ENCODE measurements at places on chromosomes 3 and 15.

DNA sequence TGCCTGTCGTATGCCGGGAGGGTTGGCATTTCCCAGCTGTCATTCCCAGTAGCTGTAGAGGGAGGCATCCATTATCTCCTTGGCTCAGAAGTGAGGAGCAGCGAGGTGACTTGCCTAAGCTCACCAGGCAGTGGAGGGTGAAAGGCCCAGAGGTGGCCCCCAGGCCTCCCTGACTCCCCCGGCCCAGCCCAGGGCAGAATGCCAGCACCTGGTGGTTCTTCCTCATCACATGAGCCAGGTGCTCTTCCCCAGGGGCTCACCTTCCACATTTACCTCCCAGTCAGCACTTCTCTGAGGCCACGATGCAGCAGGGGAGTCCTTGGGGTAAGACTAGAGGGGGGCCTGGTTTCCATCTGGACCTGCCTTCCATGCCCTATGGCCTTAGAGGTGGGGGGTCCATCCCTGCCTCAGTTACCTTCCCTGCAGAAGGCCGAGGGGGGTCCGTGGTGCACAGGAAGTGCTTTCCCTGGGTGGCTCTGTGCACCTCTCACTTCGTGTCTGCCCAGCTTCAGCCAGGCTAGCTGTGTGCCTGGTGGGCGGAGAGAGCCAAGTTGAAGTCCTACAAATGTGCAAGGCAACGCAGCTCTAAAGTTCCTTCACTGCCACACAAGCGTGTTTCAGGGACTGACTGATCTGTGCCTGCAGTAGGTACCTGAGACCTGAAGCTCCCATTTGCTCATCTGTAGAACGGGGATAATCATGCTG, 70.3 kb upstream of the PLXNA1 start:
- DNase-seq: no peak

- DNase-seq: no peak
These were observed 36.5 kb upstream of the KLHL6 start for GRCh38 chr3:183591881-183592521.

GRCh38 chr3:127168271-127168670, 24.7 kb upstream of the PRR23E start:
- no peak for DNase-seq

DNA sequence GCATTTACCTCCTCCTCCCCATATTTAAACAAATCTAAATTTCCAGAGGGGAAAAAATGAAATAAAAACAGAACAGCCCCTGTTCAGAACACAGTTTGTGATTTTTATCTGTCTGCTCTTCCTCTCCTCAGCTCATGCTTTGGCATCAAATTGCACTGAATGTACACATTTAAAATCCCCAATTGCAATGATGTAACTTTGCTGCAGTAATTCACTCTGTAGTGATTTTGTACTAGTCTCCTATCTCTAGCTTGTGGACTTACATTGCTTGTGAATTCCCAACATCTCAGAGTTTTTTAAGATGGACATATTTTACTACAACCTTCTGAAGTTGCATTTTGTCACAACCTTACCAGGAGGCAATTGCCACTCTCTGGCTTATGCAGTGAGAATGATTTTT, 81.6 kb upstream of the ROBO2 start:
- no peak for DNase-seq

DNA sequence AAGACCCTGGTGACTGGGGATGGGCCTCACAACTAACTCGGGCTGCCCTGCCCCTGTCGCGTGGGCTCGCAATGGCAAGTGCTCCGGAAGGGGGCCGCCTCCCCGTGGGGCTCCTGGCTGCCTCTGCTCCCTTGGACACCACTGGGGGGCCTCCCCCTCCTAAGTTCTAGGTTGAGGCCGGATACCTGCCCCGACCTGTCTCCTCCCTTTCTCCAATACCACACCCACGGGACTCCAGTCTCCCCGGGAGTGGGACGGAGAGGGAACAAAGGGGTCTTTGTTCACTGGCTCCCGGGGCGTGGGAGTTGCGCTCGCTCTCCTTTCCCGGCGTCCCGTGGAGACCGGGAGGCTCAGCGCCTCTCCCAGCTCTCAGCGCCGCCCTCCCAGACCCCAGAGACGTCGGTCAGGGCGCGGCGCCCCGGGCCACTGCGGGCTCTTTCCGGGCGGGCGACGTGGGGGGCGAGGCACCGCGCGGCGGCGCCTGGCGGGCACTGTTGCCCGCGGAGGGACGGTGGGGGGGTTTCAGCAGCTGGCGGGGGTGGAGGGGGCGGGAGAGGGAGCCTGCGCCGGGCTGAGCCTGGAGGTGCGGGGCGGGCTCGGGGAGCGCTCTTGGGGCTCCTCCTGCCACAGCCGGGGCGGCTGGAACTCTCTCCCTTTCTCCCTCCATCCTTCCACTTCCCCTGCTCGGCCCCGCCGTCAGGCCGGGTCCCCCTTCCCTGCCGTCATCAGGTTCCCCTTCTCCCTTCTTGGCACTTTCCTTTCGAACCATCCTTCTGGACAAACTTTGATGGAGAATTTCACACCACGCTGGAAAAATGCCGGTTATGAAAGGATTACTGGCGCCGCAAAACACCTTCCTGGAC, at the start of gene KCNH8:
Gene KCNH8, plus strand, starts transcription at position 606 of the 863 bp plus-strand sequence. Its CDS starts 210 bp downstream, at position 816.
- DNase-seq: no peak

DNA sequence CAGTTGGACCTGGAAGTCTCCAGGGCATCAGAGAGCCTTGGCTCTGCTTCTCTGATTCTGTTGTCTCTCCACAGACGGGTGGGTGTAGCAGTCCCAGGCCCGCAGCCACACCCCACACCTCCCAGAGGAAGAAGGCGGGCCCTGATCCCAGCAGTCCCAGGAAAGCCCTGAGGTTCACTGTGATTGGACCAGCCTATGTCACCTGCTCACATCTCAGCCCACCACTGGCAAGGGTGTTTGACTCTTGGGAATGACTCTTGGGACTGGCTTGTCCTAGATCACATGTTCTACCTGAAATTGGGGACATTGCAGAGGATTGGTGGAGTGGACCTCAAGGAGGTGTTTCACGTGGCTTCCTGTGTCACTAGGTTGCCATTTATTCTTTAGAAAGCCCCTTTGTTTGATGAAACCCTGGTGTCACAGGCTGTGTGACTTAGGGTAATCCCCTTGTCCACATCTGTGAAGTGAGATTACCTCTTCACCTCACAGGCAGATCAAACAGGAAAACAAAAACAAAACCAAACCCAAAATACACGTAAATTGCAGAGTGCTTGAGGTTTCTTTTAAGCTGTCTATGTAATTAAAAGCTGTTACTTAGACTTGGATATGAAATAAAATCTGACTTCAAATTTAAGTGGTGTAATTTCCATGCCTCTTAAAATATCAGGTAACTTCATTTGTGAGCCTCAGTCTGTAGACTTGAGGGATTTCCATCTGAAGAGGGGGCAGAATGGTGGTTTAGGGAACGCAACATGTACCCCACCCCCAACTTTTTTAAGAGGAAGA, 26.7 kb downstream of the FLNB start:
- DNase-seq: no peak

DNA sequence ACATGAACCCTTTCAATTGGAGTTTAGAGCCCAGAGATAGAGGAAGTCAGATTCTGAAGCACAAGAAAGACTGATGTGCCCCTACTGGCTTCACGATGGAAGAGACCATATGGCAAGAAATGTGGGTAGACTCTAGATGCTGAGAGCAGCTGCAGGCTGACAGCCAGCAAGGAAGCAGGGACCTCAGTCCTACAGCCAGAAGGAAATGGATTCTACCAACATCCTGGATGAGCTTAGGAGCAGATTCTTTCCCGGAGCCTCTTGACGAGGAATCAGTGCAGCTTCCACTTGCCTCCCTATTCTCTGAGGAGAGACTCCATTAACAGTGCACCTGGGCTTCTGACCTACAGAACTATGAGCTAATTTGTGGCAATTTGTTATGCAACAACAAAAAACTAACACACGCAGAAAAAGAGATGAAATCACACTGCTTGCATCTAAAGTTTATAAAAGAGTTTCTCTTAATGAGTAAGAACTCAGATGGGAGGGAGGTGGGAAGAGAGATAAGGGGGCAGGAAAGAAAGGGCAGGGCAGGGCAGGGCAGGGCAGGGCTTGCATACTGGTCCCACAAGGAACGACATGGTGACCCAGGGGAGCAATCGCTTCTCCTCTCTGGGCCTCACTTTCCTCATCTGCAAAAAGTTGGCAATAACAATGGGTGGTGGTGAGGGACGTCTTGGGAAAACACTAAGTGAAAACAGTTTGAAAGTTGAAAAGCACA, 440.9 kb downstream of the FOXP1 start:
- DNase-seq: no peak

GRCh38 chr3:150107429-150108175, 136.9 kb upstream of the PFN2 start:
- DNase-seq: no peak

DNA sequence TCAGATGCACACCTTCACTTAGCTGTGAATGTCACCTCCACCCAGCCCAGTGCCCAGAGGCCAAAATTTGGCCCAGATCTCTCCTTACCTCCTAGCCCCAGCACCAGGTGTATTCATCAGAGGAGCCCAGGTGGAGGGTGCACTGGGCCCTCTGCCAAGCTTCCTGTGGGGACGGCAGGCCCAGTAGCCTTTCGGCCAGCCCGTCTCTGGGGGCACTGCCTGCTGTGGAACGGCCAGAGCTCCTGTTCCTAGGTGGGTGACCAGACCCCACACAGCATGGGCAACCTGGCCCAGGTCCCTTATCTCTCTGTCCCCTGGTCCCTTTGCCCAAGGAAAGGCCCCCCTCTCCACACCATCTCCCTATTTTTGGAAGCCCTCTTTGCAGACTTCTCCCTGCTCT, 67.8 kb downstream of the AAGAB start:
- no peak for DNase-seq

DNA sequence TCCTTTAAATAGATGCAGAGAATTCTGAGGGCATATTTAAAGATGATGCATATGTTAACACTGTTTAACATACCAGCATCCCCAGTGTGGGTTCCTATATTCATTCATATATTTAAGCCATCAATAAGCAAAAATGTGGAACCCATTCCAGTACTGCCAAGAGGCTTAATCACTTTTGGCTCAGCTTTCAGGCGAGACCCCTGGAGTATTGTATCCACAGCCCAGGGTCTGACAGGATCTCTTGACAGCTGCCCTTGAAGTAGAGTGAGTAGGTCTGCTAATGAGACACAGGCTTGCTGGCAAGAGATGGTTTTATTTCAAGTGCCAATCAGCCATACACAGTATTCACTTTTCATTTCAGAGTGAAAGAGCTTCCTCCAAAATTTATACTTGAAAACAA, 367.3 kb downstream of the OCA2 start:
- no peak for DNase-seq

DNA sequence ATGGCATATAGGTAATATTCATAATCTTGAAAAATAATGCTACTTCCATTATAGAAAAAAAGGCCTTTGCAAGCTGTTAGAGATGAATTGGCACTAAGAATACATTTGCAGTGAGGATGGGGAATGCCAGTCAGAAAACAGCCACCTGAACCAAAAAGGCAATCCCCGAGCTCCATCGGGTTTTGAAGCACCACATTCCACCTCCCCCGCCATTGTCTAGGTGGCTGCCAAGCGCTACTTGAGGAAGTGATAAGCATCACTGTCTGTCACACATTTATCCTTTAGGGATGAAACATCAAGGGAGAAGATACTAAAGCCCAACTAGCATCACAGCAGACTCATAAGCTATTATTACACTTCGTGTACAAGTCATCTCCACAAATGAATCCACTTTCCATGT, 112.8 kb downstream of the OSBPL10 start:
- no peak for DNase-seq
